Activated CD8-positive, alpha-beta T cell treated with anti-CD3 and anti-CD28 coated beads, Interleukin-2, amount 10 ng/mL, durations not matched to agents 7 days and 5 days (primary cell): ENCODE measurements at places on chromosomes 11 and 22. TPM values are rescaled to one million over a fixed set of nuclear protein-coding genes. Genes with fewer than 3 reads are reported as not detected.

TMEM151A gene
- total RNA-seq, result not detected

F2 gene
- not detected for total RNA-seq

APOL5 gene
- total RNA-seq, result not detected

CADM1 gene
- 0.31 TPM for total RNA-seq

SLN gene
- not detected for total RNA-seq

SLC37A2 gene
- 0.61 TPM for total RNA-seq

MRE11 gene
- 35.8 TPM for total RNA-seq

TRPC6 gene
- total RNA-seq, result not detected

NLRP6 gene
- total RNA-seq, result 29.7 TPM

SLC1A2 gene
- not detected for total RNA-seq

DEPDC7 gene
- 2.8 TPM for total RNA-seq

P2RY2 gene
- total RNA-seq, result not detected

- no peak for DNase-seq
- H3K4me3 ChIP-seq, result no peak overlapping the region
- no peak overlapping the region for H3K27ac ChIP-seq
- no peaks in the 10 kb centered on the region for H3K4me1 ChIP-seq
Measured at GRCh38 chr11:33390944-33391892, 134.0 kb downstream of the HIPK3 start.

DNA sequence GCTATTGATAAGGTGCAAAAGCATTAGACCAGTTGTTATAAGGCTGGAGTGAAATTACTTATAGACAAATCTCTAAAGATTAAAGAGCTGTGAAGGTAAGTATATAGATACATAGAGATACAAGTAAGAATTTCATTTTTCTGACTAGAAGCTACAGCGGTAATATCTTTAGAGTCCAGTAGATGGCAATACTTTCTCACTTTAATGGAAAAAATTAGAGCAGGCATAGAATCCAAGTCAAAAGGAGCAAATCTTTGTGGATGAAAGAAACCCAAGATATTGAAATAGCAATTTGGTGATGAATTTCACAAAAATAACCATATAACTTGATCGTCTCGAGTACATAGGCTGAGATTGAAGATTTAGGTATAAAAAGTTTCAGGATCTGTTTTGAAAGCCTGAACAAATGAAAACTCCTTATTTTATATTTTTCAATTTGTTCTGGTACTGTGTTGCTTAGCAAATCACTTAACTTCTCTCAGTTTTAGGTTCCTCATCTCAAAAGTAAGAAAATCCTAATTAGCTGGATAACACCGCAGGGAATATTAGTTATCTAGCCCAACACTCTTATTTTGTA is 81.9 kb downstream of the UVRAG start:
- no peak overlapping the region for H3K27ac ChIP-seq
- no peaks in the 10 kb centered on the region for H3K27me3 ChIP-seq
- no peak for DNase-seq
- no peak overlapping the region for H3K4me3 ChIP-seq
- H3K36me3 ChIP-seq, result peaks cover under 1% of the 10 kb centered on the region

- H3K27ac ChIP-seq, result no peak overlapping the region
- no peak for DNase-seq
- no peaks in the 10 kb centered on the region for H3K36me3 ChIP-seq
- peaks cover 18% of the 10 kb centered on the region for H3K27me3 ChIP-seq
- H3K4me3 ChIP-seq, result no peak overlapping the region
- H3K4me1 ChIP-seq, result peaks cover 8% of the 10 kb centered on the region
Measured at GRCh38 chr22:23066200-23067022, 3.9 kb upstream of the GNAZ start.

DNA sequence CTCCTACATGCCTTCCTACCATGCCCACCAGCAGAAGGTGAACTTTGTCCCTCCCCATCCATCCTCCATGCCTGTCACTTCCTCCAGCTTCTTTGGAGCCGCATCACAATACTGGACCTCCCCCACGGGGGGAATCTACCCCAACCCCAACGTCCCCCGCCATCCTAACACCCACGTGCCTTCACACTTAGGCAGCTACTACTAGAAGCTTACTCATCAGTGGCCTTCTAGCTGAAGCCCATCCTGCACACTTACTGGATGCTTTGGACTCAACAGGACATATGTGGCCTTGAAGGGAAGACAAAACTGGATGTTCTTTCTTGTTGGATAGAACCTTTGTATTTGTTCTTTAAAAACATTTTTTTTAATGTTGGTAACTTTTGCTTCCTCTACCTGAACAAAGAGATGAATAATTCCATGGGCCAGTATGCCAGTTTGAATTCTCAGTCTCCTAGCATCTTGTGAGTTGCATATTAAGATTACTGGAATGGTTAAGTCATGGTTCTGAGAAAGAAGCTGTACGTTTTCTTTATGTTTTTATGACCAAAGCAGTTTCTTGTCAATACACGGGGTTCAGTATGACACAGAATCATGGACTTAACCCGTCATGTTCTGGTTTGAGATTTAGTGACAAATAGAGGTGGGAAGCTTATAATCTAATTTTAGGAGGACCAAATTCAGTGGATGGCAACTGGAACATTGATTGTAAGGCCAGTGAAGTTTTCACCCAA is 56.1 kb downstream of the KCNJ1 start:
- H3K27ac ChIP-seq, result no peak overlapping the region
- no peaks in the 10 kb centered on the region for H3K4me1 ChIP-seq
- H3K36me3 ChIP-seq, result peaks cover 64% of the 10 kb centered on the region
- H3K27me3 ChIP-seq, result no peaks in the 10 kb centered on the region

DNA sequence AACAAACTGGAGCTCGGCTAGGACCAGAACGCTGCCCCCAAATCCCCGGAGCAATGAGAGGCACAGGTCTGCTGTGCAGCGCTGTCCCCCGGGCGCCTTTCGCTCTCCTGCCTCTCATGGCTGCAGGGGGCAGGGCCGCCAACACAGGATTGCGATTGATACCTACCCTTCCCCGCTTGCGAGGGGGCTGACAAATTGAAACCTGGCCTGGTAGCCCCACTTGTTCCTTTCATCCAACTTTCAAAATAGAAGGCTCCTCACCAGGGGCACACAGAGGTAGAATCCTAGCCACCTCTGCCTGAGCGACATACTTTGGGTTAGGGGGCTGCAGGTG is 642 bp upstream of the CASTOR1 start:
- H3K4me3 ChIP-seq, result peak overlapping the region; percentile 80
- peaks cover 54% of the 10 kb centered on the region for H3K4me1 ChIP-seq
- H3K27ac ChIP-seq, result peak overlapping the region; percentile 86
- DNase-seq, result no peak

- H3K27ac ChIP-seq, result no peak overlapping the region
- no peaks in the 10 kb centered on the region for H3K4me1 ChIP-seq
- H3K27me3 ChIP-seq, result no peaks in the 10 kb centered on the region
- no peak overlapping the region for H3K4me3 ChIP-seq
Measured at GRCh38 chr11:20937826-20938225, 268.4 kb downstream of the NELL1 start.

DNA sequence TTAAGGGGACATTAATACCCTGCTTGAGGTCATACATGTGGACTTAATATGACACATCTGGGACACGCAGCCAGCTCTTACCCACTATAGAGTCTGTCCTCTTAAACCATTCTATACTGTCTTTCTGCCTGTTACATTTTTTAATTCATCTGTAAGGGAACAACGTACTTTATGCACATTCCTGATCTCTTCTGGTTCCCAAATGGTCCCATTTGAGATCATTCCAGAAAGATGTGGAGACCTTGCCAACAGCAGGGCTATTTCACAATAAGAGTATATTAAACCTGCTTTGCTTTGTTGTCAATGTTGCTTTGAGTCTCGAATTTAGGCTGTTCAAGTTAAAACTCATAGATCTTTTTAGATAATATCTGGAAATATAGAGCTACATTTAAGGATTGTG is 332.2 kb upstream of the RAG2 start:
- no peaks in the 10 kb centered on the region for H3K4me1 ChIP-seq
- no peaks in the 10 kb centered on the region for H3K27me3 ChIP-seq
- no peak for DNase-seq
- no peak overlapping the region for H3K27ac ChIP-seq
- no peaks in the 10 kb centered on the region for H3K36me3 ChIP-seq
- H3K4me3 ChIP-seq, result no peak overlapping the region

GRCh38 chr22:36026741-36027140 is 1.9 kb downstream of the RBFOX2 start:
- DNase-seq, result no peak
- no peaks in the 10 kb centered on the region for H3K36me3 ChIP-seq
- H3K27me3 ChIP-seq, result peaks cover 44% of the 10 kb centered on the region
- H3K4me3 ChIP-seq, result no peak overlapping the region
- H3K4me1 ChIP-seq, result peaks cover 21% of the 10 kb centered on the region
- H3K27ac ChIP-seq, result no peak overlapping the region

GRCh38 chr11:121292495-121293287 is at the start of gene SC5D:
SC5D (plus strand) TSS chr11:121292771; CDS start chr11:121303376, 10,605 bp downstream.
- H3K27me3 ChIP-seq, result peaks cover 5% of the 10 kb centered on the region
- H3K4me3 ChIP-seq, result peak within 1 kb of the TSS; percentile 89
- DNase-seq, result peak; percentile 96
- H3K27ac ChIP-seq, result peak within 1 kb of the TSS; percentile 91

GRCh38 chr11:119339589-119340334 is 921 bp downstream of the C1QTNF5 start:
- peaks cover 22% of the 10 kb centered on the region for H3K36me3 ChIP-seq
- no peak overlapping the region for H3K27ac ChIP-seq
- no peak overlapping the region for H3K4me3 ChIP-seq
- H3K4me1 ChIP-seq, result peaks cover 51% of the 10 kb centered on the region
- H3K27me3 ChIP-seq, result peaks cover 33% of the 10 kb centered on the region
- peak; percentile 49 for DNase-seq

GRCh38 chr11:131864228-131864627 is 493.8 kb downstream of the NTM start:
- H3K4me1 ChIP-seq, result no peaks in the 10 kb centered on the region
- no peak for DNase-seq
- no peak overlapping the region for H3K27ac ChIP-seq
- no peaks in the 10 kb centered on the region for H3K27me3 ChIP-seq
- H3K4me3 ChIP-seq, result no peak overlapping the region
- H3K36me3 ChIP-seq, result no peaks in the 10 kb centered on the region

DNA sequence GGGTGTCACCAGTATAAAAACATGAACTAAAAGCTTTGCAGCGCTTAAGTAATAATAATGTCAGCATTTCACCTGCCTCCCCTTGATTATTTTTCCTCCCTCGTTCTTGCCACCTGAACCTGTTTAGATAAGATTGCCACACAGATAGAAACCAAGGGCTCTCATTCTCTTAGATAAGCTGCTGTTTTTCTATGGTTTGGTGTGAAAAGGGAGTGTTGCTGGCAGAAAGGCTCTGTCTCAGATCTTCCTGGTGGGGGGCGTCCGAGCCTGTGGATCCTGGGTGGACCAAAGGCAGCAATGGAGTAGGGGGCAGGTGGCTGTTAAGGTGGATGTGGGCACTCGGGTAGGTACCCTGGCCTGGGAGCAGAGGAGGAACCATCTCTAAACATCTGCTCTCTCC is 147.5 kb downstream of the ST3GAL4 start:
- peaks cover 25% of the 10 kb centered on the region for H3K27me3 ChIP-seq
- no peak for DNase-seq
- H3K36me3 ChIP-seq, result no peaks in the 10 kb centered on the region
- no peaks in the 10 kb centered on the region for H3K4me1 ChIP-seq
- H3K27ac ChIP-seq, result no peak overlapping the region
- H3K4me3 ChIP-seq, result no peak overlapping the region

DNA sequence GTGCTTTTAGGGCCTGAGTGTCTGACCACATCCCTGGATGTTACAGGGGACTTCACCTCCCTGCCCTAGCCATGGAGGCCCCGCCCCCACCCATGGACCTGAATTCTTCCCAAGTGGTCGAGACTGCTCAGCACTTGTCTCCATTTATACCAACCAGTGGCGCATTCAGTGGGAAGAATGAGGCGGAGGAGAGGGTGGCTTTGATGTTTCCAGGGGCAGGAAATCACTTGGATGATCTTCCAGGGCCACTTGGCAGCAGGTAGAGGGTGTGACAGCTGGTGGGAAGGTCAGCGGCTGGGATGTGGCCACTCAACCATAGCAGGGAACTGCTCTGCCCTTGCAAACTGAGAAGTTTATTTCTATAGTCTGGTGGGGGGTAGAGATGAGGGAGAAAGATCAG is 155.1 kb upstream of the BLID start:
- no peaks in the 10 kb centered on the region for H3K4me1 ChIP-seq
- no peak overlapping the region for H3K4me3 ChIP-seq
- H3K36me3 ChIP-seq, result no peaks in the 10 kb centered on the region
- peaks cover 2% of the 10 kb centered on the region for H3K27me3 ChIP-seq
- no peak overlapping the region for H3K27ac ChIP-seq

GRCh38 chr11:46279126-46280099 is 2.0 kb downstream of the CREB3L1 start:
- peaks cover 44% of the 10 kb centered on the region for H3K27me3 ChIP-seq
- no peak for DNase-seq
- no peak overlapping the region for H3K27ac ChIP-seq
- H3K4me3 ChIP-seq, result no peak overlapping the region
- H3K4me1 ChIP-seq, result no peaks in the 10 kb centered on the region

- no peak for DNase-seq
- peaks cover 33% of the 10 kb centered on the region for H3K36me3 ChIP-seq
- no peaks in the 10 kb centered on the region for H3K27me3 ChIP-seq
- no peak overlapping the region for H3K4me3 ChIP-seq
Measured at GRCh38 chr22:19065298-19065859, 56.8 kb downstream of the DGCR2 start.

DNA sequence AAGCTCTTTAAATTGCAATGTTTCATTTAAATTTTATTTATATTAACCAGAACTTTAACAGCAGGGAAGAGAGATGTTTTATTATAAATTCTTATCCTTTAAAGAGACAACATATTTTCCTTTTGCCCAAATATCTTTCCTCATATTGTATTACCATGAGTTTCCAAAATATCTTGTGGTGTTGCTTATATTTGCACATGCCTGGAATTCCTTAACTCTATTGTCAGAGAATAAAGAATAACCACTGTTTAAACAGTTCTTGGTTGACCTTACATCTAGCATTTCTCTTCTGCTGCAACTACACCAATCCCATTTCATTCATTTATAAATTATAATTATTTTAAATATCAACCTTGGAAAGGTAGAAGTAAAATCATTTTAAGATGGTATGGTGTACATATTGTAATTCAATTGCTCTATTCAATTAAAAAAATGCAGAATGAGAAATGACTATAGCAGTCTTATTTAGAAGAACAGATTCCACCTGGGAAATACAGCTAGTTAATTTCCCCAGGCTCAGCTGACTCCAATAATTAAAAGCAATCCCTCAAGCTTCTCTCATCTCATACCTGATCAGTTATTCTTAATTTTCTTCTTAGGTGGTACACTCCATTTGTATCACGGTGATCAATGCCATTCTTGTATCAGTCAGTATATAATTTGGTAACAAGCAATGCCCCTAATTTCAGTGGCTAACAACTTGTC is 923.3 kb downstream of the KCNA4 start:
- no peaks in the 10 kb centered on the region for H3K36me3 ChIP-seq
- H3K27me3 ChIP-seq, result no peaks in the 10 kb centered on the region
- no peak overlapping the region for H3K27ac ChIP-seq
- no peak for DNase-seq

- no peak overlapping the region for H3K27ac ChIP-seq
- H3K4me3 ChIP-seq, result no peak overlapping the region
- no peaks in the 10 kb centered on the region for H3K36me3 ChIP-seq
Measured at GRCh38 chr11:32890843-32891656, 1.6 kb upstream of the QSER1 start.
